ENCODE measurements at places on chromosomes 1 and 21.

- no peak for DNase-seq
Observed at GRCh38 chr1:206021626-206022365, 1.9 kb downstream of the CTSE start.

- no peak for DNase-seq
Observed at GRCh38 chr1:246572785-246573184, 6.5 kb downstream of the CNST start.

- no peak for DNase-seq
Observed at GRCh38 chr1:79472067-79472656, 465.6 kb upstream of the ADGRL4 start.

DNA sequence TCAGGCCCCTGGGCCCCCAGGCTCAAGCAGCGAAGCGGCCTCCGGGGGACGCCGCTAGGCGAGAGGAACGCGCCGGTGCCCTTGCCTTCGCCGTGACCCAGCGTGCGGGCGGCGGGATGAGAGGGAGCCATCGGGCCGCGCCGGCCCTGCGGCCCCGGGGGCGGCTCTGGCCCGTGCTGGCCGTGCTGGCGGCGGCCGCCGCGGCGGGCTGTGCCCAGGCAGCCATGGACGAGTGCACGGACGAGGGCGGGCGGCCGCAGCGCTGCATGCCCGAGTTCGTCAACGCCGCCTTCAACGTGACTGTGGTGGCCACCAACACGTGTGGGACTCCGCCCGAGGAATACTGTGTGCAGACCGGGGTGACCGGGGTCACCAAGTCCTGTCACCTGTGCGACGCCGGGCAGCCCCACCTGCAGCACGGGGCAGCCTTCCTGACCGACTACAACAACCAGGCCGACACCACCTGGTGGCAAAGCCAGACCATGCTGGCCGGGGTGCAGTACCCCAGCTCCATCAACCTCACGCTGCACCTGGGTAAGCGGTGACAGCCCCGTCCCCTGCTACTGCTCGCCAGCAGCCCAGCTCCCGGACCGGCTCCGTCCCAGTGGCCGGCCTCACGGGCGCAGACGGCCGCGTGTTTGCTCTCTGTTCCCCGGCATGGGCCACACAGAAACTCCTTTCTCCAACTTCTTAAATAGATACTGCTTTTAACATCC is 539 bp downstream of the LAMC1 start:
- peak; percentile 25 for DNase-seq

GRCh38 chr1:66929146-66929688 is 4.4 kb downstream of the MIER1 start:
- no peak for DNase-seq

DNA sequence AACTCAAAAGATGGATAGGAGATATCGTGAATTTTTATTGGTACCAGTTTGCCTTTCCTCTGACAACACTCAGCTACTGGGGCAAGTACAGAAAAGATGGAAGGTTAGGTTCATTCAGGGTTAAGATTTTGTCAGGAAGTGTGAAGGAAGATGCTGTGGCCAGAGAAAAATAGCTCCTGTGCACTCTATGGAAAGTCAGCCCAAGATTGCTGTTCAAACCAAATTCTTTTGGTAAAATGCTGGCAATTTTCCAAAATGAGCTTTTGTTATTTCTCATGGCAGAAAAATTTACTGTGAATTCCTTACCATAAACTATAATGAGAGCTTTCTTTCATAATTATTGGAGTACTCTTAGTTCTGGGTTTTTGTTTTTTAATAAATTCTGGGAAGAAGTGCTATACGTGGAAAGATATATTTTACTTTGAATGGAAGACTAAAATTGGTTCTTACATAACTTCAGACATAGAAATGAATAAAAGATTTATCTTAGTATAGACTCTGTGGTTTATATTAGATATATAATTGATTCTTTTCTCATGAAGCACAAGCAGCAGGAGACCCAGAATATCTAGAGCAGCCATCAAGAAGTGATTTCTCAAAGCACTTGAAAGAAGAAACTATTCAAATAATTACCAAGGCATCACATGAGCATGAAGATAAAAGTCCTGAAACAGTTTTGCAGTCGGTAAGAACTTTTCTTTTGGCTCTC is 112.2 kb downstream of the USP25 start:
- DNase-seq = no peak

All from stimulated activated CD4-positive, alpha-beta T cell treated with anti-CD3 and anti-CD28 coated beads, Interleukin-4, amount 100 ng/mL, for 4 hours (primary cell).